ENCODE measurements at places on chromosomes 11 and 22.

DNA sequence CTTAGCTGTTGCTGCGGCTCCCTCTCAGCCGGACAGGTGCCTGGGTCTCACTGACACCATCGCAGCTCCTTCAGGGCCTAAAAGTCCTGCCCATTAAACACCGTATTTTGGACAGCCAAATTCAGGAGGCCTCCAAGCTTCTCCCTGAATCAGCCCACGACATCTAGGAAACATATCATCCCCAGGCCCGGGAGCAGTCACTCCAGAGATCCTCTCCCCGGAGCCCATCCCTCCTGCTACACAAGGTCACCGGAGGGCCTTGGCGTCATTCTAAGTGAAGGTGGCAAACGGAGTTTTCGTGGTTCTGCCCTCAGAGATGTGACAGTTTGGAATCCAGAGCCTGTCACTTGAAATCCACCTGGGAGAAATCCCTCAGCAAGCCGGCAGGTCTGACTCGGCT lies 232.5 kb downstream of the TBC1D22A start:
- no peak for DNase-seq

DNA sequence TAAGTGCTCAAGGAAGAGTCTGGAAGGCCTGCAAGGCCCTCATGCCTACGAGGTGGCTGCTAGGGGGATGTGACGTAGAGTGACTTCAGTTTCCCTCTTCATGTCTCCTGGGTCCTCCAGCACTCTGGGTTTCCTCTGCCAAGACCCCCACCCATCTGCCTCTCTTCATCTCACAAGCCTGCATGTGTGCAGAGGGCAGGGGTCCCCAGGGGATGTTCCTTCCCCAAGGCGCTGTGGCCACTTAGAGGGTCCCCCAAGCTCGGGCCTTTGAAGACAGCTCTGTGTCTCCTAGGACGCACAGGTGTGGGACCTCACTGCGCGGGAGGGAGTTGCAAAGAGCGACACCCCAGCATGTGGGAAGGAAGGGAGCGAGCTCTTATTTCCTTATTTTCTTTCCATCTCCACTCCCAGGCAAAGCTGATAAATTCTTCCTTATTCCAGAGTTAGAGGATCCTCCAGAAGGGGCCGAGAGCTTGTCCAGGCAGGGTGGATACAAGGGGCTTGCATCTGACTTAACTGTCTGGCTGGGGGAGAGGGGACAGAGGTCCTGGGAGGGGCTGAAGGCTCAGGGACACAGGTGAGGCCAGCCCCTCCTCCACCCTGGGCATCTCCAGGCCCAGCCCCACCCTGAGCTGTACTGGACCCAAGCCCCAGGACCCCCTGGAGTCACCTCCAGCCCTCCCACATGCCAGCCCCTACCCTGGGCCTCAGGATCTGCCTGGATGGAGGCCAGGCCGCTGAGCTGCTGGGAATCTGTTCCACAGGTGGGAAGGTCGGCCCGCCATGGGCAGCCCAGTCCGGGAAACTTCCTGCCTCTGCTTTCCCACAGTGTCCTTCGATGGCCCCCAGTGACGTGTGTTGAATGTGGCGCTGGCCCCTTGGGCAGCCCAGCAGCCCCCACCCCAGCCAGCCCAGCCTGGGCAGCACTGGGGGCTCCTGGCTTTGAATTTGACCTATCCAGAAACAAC lies 59.7 kb upstream of the KCNQ1OT1 start:
- no peak for DNase-seq

- no peak for DNase-seq
Measured at GRCh38 chr11:61916737-61917333, 531 bp downstream of the RAB3IL1 start.

GRCh38 chr11:64152841-64153691 lies 12.8 kb downstream of the MACROD1 start:
- no peak for DNase-seq

DNA sequence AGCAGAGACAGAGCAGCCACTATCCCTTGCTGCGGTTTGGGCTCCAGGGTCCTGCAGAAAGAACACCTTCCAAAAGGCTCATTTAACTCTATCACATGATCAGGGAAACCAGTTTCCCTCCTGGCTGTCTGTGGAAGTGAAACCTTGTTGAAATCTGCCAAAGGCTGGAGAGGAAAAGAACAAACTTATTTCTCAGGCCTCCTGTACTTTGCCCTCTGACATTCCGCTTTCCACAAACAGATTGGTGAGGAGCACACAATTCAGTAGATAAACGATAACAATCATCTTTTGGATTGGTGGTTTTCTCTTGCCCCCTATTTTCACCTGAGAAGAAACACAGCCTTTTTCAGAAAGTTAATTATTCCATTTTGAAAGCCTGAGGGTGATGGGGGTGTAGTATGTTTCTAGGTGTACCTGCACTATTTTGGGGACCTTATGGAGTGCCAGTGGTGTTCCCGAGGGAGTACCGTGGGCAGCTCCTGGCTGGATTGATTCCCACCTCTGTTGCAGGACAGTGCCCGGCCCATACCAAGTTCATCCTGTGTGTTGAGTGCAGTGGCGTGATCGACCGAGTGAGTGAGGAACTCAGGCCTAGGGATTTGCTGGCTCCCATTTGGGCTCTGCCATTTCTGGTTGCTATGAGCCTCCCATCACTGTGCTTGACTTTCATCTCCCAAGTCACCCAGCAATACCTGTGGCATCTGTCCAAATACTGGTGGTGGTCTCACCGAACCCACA lies 102.0 kb downstream of the TBC1D22A start:
- DNase-seq = no peak

DNA sequence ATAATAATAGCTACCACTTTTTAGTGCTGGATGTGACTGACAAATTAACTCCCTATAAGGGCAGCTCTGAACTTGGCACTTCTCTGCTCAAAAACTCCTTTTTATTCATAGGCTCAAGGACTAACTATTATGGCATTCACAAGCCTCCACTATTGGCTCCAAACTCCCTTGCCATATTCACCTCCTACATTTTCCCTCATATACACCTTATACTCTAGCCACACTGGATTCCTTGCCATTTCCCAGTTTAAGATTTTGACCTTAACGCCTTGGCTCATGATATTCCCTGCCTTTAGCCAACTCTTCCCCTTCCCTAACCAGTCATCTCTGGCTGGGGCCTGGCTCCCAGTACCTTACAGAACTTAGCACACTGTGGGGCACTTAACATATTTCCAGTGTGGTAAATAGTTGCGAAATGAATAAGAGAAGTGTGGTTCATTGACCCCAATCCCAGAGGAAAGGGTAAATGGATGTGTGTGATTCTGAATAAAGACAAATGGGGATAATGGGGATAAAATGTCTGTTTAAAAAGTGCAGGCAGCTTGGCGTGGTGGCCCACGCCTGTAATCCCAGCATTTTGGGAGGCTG lies 40.0 kb upstream of the SORL1 start:
- DNase-seq = no peak

- no peak for DNase-seq
Measured at GRCh38 chr11:45157247-45158209, 11.1 kb downstream of the PRDM11 start.

DNA sequence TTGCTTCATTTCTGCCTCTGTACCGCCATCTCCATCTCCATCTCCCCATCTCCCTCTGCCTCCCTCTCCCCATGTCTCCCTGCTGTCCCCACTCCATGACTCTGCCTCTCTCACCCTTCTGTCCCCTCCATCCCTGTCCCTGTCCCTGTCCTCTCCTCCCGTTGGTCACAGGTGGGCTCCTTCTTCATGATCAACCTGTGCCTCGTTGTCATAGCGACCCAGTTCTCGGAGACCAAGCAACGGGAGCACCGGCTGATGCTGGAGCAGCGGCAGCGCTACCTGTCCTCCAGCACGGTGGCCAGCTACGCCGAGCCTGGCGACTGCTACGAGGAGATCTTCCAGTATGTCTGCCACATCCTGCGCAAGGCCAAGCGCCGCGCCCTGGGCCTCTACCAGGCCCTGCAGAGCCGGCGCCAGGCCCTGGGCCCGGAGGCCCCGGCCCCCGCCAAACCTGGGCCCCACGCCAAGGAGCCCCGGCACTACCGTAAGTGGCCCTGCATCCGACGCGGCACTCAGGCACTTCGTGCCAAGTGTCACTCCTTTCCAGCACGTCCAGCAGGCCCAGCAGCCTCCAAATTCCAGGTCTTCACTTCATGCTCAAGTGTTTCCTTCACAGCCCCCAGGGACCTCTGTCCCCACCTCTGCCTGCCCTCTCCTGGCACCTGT lies 76.0 kb downstream of the CACNA1I start:
- no peak for DNase-seq

DNA sequence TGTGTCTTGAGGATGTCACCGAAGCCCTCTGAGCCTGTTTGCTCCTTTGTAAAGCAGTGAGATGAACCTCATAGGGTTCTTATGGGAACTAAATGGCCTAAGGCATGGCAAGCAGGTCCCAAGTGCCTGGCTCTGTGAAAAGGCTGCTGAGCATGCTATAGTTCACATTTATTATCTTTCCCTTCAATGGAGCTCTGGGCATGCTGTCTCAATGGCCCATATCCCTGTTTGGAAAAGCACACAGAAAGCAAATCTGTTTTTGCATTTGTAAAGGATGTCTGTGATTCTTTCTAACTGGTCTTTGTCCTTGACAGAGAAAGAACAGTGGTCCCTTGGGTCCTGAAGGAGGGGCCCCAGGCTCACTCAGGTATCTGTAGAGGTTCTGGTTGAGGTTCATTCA lies 26.4 kb downstream of the RTCB start:
- DNase-seq = no peak

- DNase-seq = peak; percentile 36
Measured at GRCh38 chr11:134562196-134562595, 150.2 kb upstream of the B3GAT1 start.

DNA sequence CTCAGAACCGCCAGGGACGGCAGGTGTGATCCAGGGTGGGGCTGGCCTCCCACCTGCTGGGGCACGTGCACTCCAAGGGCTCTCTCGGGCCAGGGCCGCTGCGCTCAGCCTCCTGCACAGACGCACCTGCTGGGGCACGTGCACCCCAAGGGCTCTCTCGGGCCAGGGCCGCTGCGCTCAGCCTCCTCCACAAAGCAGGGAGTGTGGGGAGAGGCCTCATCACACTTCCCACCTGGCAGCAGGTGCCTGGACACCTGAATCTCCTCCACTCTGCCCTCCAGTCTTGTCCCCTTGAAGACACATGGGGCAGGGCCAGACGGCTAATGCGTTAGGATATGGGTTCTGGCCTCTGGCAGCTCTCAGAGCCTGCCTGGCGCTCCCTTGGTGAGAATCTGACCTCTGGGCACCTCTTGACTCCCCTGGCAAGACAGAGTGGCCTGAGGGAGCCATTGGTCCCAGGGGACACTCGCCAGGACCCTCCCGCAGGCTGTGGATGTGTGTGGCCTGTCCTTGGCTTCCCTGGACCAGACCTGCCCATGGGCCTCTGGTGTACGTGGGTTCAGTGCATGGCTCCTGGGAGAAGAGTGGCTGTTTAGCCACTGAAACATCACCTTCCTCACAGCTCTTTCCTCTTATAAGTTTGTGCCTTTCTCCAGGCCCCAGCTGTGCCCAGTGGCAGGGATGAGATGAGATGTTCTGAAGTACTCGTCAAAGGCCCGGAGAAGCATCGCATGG lies 73.5 kb downstream of the BRD1 start:
- no peak for DNase-seq

- DNase-seq = no peak
Measured at GRCh38 chr11:133086518-133086917, 445.8 kb downstream of the OPCML start.

DNA sequence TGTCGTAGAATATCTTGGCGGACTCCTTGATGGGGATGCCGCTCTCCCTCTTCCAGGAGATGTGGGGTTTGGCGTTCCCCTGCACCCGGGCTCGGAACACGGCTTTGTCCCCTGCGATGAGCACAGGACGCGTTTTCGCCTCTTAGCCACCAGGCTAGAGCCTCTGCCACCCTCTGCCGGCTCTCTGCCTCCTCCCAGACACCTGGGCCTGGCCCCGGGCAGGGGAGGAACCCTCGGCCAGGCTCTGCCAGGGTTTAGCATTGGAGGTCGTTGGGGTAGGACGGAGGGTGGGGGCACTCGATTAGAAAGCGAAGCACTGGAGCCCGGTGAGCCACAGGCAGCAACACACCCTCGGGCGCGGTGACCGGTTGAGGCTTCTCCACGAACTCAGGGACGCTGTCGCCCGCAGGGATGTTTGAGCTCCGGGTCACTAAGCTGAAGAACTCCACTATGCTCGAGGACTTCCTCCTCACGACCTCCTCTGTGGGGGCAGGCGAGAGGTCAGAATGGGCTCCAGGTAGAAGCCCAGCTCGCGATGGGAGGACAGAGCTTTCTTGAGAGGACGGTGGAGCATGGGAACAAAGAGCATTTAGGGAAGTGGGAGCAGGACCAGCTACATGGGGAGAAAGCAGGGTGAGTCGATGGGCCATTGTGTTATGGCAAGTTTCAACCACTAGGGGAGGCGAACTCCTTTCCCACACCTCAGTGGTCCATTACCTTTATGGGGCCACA lies 4.3 kb downstream of the IGSF22 start:
- DNase-seq = no peak

GRCh38 chr11:3340025-3340424 lies 38.9 kb downstream of the ZNF195 start:
- no peak for DNase-seq

DNA sequence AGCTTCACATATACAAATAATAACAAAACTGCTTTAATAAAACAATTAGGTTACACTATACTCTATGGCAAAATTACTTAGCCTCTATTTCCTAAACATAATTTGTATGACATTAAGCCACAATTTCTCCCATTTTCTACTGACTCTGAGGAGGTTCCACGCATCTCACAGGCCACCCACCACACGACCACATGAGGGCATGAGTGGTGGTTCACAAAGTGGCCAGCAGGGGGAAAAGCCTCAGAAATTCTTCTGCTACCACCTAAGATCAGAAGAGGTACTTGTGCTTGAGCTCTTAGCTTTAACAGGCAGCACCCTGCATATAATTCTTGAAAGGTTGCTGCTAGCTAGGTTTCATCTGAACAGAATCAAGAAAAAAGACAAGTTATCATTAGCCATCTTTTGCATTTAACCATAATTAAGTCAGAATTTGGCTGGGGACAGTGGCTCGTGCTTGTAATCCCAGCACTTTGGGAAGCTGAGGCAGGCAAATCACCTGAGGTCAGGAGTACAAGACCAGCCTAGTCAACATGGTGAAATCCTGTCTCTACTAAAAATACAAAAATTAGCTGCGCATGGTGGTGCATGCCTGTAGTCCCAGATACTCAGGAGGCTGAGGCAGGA lies 7.7 kb downstream of the LPXN start:
- peak; percentile 80 for DNase-seq

DNA sequence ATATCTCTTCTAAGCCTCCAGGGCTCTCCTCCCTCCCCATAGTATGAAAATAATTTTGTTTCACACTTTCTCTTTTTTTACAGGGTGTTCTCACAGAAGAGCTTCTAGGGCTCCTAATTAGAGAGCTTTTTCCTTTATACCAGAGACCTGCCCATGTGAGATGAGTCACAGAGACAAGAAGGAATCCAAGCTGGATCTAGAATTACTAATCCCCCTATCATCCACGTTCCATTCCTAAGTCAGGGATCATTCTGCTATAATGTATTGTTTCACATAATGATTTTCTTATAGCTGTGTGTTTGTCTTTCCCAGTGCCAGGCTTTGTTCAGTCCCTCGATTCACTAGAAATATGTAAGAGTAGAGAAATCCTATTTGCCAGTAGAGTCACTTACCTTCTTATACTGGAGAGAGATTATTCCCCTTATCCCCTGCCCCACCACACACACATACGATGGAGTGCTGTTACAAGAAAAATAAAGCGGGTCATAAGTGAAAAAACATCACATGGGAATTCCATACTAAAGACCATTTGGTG lies 778.3 kb upstream of the LRRC4C start:
- DNase-seq = no peak
